ENCODE measurements at places on chromosomes 7 and 10.

- no peak for DNase-seq
- no peak overlapping the region for H3K27ac ChIP-seq
- H3K4me1 ChIP-seq: no peaks in the 10 kb centered on the region
- no peaks in the 10 kb centered on the region for H3K27me3 ChIP-seq
- H3K4me3 ChIP-seq: no peak overlapping the region
These were observed 38.0 kb downstream of the FOXI2 start for GRCh38 chr10:127774766-127775559.

DNA sequence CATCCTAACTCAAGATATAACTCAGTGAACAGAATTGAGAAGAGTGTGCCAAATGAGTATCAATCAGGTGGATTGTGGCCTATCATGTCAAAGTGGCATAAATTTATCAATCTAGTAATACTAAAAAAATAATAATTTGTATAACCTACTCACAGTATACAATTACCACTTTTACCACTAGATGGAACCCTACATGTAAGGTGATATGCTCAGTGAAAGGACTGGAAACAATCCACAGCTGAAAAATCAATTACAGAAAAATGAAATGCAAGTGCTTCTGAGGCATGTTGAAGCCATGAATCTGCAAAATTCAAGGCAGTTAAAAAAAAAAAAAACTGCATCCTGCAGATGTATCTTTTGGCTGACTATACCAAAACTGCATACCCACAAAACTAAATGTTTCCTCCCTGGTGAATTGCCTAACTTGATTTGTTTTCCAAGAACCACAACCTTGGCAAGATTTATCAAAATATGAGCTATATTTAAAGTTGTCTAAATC, 13.9 kb downstream of the ARHGAP19 start:
- DNase-seq: no peak
- H3K27ac ChIP-seq: no peak overlapping the region
- H3K4me3 ChIP-seq: no peak overlapping the region

DNA sequence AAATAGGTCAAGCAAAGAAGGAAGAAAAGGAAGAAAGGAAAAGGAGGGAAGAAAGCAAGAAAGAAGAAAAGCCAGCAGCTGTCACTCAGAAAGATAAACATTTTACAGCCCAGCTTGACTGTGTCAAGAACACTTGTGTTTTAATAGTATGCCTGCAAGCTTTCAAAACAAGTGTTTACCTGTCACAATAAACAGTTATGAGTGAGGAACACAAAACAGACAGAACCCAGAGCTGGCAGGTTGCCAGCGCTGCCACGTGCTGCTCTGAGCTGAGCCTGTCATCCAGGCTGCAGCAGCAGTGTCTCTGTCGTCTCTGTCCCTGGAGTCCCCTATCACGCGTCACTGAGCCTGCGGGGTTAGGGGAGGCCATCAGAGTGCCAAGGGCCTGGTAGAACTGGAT, 827.6 kb upstream of the AUTS2 start:
- H3K36me3 ChIP-seq: no peaks in the 10 kb centered on the region
- no peak overlapping the region for H3K4me3 ChIP-seq
- H3K27me3 ChIP-seq: no peaks in the 10 kb centered on the region
- H3K27ac ChIP-seq: no peak overlapping the region
- no peak for DNase-seq
- H3K4me1 ChIP-seq: no peaks in the 10 kb centered on the region

DNA sequence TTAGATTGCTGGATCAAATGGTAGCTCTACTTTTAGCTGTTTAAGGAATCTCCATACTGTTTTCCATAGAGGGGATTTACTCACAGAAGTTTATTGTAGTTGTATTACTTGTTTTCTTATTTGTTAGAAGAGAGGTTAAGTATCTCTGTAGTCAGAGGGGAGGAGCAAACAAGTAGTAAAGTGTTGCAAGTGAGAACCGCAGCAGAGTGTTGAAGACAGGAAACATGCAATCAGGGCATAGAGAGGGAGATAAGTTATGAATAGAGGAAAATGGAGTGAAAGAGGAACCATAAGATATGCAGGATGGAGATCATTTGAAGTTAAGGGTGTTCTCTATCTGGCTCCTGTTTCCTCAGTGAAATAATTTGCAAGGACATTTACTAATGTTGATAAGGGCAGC, 331.4 kb upstream of the TMEM229A start:
- H3K4me1 ChIP-seq: no peaks in the 10 kb centered on the region
- H3K36me3 ChIP-seq: no peaks in the 10 kb centered on the region
- H3K27me3 ChIP-seq: no peaks in the 10 kb centered on the region
- H3K4me3 ChIP-seq: no peak overlapping the region
- H3K27ac ChIP-seq: no peak overlapping the region

- peaks cover 18% of the 10 kb centered on the region for H3K4me1 ChIP-seq
- peak; percentile 79 for DNase-seq
- H3K27me3 ChIP-seq: peaks cover 51% of the 10 kb centered on the region
- no peak overlapping the region for H3K4me3 ChIP-seq
- no peak overlapping the region for H3K27ac ChIP-seq
These were observed 608 bp downstream of the ACHE start for GRCh38 chr7:100894860-100895700.

DNA sequence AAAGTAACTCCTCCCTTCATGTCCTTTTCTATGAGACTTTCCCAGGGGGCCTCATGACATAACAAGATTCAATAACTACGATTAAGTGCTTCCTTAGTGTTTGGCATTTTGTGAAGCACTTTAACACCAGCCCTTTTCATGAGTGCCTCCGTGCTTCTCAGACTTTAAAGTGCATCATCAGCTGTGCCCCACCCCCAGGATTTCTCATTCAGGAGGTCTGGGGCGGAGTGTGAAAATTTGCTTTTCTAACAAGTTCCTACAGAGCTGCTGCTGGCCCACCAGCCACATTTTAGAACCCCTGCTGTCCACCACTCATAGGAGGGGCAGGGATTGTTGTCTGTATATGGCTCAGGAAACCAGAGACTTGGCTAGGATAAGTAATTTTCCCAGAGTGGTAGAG, 445.3 kb downstream of the LRMDA start:
- H3K27me3 ChIP-seq: no peaks in the 10 kb centered on the region
- no peak for DNase-seq
- H3K4me1 ChIP-seq: no peaks in the 10 kb centered on the region
- no peaks in the 10 kb centered on the region for H3K36me3 ChIP-seq
- no peak overlapping the region for H3K4me3 ChIP-seq

DNA sequence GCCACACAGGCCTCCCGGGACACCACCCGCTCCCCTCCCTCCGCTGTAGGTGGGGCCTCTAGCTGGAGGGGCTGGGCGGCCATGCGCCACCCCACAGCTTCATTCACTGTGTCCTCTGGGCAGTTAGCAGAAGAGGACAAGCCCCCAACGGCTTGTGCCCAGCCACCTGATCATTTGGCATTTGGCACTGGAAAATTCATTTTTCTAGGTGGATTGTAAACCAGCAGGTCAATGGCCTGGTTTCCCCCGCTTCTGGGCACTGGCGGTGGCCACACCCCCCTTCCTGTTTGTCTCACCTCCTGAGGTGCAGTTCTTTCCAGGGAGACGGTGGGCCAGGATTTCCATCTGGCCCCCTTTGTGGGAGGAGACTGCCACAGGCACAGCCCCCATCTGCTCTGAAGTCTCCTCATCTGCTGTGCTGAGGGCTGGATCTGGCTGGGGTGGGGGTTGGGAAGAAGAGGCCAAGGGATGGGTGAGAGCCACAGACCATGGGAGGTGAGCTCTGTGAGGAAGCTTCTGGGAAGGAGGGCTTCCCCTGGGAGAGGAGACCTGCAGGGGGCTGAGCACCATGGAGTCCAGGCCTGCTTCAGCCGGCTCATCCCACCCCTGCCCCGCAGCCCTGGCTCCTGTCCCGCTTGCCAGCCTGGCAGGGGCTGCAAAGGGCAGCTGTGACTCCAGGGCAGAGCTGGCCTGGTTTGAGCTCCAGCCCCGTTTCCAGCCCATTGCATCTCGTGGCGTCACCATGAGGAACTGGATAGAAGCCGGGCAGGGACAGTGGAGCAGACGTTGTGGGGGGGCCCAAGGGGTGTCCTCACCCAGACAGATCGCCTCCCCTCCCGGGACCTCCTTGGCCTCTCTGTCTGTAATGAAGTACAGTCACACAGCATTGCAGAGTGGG, 40.1 kb upstream of the SLC29A3 start:
- H3K36me3 ChIP-seq: no peaks in the 10 kb centered on the region
- DNase-seq: no peak
- H3K4me3 ChIP-seq: no peak overlapping the region
- H3K4me1 ChIP-seq: peaks cover 5% of the 10 kb centered on the region
- H3K27me3 ChIP-seq: peaks cover 1% of the 10 kb centered on the region

GRCh38 chr10:121772884-121773283, 154.9 kb downstream of the ATE1 start:
- no peaks in the 10 kb centered on the region for H3K4me1 ChIP-seq
- peaks cover 4% of the 10 kb centered on the region for H3K36me3 ChIP-seq
- no peak overlapping the region for H3K27ac ChIP-seq
- H3K27me3 ChIP-seq: no peaks in the 10 kb centered on the region
- DNase-seq: no peak
- no peak overlapping the region for H3K4me3 ChIP-seq

- H3K4me3 ChIP-seq: peak overlapping the region; percentile 85
- peak overlapping the region; percentile 92 for H3K27ac ChIP-seq
- peak; percentile 48 for DNase-seq
- H3K4me1 ChIP-seq: peaks cover 53% of the 10 kb centered on the region
These were observed 7.5 kb downstream of the DYNC2I1 start for GRCh38 chr7:158863611-158864506.

Measured in activated naive CD8-positive, alpha-beta T cell treated with anti-CD3 and anti-CD28 coated beads, Interleukin-2, amount 10 ng/mL, durations not matched to agents 7 days and 5 days (primary cell).